ENCODE measurements at places on chromosomes 7 and 10.

GRCh38 chr10:8302565-8302964 lies 248.1 kb downstream of the GATA3 start:
- no peak for DNase-seq

DNA sequence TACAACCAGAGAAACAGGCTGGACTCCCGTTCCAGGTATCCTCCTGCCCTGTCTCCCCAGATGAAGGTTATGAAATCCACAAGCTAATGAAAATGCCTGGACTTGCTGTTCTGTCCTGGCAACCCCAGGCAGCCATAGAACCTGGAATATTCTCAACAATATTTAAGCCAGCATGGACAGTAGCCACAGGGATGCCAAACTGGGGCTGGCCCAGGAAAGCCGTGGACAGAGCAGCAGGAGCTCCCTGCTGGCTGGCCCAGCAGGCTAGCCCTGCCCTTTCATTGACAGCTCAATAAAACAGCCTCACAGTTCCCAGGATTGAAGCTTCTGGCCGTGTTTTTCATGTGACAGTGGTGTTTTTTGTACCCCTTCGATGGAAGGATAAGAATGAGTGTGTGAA lies 230.6 kb downstream of the BMPER start:
- DNase-seq: no peak

- no peak for DNase-seq
Observed at GRCh38 chr7:111329367-111330234, 232.7 kb downstream of the IMMP2L start.

GRCh38 chr10:119703903-119704508 lies 21.8 kb upstream of the INPP5F start:
- DNase-seq: no peak

GRCh38 chr10:125866421-125867029 lies 14.6 kb downstream of the DHX32 start:
- DNase-seq: no peak

DNA sequence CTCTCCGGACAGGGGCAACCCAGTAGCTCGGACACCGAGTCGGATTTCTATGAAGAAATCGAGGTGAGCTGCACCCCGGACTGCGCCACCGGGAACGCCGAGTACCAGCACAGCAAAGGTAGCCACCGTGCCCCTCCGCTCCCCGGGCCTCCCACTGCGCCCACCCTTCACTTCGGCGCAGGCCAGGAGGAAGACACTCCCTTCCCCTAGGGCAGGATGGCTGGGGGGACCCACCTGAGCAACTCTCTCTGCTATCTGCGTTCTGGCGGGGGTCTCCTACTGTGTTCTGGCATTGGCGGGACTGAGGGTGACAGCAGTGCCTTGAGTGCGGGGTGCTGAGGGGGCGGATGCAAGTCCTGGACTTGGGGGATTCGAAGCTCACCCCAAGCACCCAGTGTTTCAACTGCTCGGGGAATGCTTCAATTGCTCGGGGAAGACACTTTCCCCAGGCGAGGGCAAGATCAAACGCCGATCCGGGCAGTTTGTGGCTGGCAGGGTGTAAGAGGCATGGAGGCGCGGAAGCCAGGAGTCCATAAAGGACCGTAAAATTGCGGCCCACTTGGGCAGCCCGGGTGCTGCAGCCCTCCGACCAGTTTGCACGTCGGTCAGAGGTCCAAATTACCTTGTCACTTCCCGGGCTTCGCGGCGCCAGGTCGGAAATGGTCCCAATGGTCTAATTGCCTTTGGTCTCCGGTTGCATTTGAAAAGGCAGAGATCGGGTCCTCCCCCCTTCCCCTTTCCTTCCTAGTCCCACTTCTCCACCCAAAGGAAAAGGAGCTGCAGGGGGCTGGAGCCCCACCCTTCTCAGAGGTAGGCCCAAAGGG lies 950 bp downstream of the EVX1 start:
- no peak for DNase-seq

- DNase-seq: no peak
Observed at GRCh38 chr7:21771906-21772610, 173.6 kb downstream of the CDCA7L start.

- DNase-seq: no peak
Observed at GRCh38 chr7:149790146-149790548, 16.8 kb upstream of the ZNF467 start.

DNA sequence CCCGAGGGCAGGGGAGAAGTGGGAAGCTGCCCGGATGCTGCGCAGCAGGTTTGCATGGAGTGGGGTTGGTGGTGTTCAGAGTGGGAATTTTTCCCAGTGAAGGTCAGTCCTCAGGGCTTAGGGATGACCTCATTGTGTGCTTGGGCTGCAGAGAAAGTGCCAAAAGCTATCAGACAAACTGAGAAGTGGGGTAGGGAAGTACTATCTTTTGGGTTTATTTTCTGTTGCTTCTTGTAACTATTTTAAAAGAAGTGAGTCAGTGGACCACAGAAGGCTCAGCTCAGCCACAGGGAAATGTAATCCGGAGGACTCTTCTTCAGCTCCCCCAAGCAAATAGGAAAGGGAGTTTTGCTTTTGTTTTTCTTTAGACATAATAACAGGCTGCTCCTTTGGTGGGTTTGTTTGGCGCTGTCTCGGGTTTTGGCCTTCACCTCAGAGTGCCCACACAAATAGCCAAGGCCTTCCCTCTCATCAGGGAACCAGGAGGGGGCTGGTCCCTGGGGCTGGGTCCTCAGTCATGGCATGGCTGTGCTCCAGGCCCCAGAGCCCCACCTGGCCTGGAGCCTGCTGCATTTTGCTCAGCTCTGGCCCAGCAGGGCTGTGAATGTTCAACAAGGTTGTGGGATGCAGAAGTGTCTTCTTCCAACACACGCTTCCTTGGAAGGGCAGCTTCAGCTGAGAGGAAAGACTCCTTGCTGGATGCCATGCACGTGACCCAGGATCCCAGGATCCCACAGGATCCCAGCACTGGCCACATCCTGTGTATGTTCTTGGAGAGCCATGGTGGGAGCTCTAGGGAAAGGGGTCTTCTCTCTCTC lies 5.4 kb upstream of the FAM170B start:
- no peak for DNase-seq

DNA sequence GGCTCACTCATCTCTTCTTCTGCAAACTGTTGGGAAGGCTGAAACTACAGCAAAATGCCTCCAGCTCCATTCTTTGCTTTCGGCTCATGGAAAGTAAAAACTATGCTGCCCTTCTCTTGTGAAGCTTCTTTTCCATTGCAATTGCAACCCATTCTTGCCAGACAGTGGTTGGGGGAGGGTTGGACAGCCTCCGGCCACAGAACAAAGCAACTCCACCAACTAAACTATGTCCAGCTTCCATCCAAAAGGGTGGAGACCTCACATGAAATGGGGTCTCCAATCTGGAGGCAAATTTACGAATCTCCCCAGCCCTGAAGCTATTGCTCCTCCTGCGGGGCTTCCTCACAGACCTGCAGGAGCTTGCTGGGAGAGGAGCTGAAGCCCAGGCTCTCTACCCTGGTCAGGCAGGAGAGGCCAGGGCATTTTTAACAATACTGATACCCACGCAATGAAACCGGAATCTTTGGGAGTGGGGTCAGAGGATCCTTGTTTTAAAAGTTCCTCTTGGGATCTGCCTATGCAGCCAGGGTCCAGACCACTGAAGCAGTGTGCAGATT lies 549 bp downstream of the GPNMB start:
- peak; percentile 36 for DNase-seq

DNA sequence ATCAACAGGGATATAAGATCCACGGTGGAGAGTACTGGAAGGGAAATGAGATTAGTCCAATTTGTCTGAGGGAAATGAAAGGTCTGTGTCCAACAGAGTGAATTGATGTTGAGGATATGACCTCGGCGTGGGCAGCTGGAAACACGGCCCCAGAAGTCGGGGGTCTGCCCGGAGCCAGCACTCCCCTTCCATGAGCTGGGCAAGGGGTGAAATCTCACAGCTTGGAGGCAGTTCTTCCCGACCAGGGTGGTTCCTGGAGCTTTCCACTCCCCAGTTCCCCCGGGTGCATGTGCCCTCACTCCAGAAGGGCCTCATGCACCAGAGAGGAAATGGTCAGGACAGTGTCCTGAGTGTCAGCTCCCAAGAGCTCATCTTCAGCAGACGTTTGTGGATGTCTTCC lies 264.7 kb upstream of the PPP2R2D start:
- DNase-seq: no peak

DNA sequence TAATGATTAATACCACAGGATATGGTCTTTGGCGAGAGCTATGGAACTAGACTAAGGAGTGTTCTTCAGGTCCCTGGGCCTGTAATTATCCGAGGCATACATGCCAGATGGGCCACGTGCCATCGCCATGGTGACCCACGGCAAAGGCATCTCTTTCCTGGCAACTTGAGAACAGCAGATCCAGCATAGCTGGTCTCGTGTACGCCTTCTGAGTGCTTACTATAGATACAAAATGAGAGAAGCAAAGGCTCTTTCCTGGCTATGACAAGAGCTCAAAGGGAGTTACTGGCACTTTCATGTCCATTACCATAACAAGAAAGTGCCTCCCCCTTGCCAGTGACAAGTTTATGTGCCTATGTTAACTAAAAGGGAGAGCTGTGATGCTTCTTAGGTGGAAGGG lies 26.0 kb upstream of the GLI3 start:
- DNase-seq: no peak

GRCh38 chr7:100677308-100678267 lies 4.0 kb downstream of the GNB2 start:
- DNase-seq: no peak

DNA sequence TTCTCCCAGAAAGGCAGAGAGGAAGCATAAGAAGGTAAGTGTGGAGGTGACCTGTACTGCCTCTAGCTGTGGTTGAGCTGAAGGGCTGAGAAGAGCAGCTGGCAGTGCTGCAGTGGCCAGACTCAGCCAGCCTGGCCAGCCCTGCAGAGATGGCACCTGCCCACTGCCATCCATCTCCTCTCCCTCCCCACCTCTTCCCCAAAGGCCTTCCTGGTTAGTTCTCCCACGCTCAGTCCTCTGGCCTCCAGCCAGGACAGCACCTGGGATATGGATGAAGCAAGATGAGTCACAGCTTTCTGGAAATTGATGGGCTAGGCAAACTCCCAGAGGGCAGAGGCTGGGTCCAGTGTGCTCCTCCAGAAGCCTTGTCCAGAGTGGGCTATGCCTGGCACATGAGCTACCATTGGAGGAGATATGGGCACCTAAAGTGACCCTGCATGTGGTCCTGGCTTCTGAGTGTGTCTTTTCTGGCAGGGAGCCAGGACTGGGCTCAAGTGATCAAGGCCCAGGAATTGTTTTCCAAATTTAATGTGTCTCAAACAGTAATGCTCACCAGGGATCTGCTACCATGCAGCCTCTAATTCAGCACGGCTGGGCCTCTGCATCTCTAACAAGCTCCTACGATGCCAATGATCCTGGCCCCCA lies 81.0 kb upstream of the CACUL1 start:
- DNase-seq: no peak

- no peak for DNase-seq
Observed at GRCh38 chr7:111528331-111528730, 34.0 kb downstream of the IMMP2L start.

- DNase-seq: no peak
Observed at GRCh38 chr7:79673969-79674368, 220.5 kb upstream of the MAGI2 start.

DNA sequence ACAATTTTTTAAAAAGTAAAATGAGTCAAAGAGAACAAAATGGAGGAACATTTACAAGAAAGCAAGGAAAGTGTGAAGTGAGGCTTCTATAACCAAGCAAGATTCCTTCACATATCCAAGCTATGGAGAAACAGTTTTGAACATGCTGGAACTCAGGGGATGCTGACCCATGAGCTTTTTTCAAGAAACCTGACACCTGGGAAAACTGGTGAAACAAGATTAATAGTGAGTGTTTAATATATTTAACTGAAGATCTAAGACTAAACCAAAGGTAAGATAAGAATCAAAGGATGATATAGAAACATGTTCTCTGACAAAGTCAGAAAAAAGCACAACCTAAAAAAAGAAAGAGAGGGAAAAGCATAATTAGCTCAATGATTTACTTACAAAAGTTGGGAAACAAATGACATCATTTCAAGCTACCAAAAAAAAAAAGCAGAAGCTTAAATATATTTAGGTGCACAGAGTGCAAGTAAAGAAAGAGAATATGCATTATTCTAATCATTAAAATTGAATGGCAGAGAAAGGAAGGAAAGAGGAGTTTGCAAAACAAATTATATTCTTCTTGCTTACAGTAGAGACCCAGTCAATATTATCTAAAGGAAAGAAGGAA lies 24.9 kb downstream of the C7orf25 start:
- DNase-seq: no peak

DNA sequence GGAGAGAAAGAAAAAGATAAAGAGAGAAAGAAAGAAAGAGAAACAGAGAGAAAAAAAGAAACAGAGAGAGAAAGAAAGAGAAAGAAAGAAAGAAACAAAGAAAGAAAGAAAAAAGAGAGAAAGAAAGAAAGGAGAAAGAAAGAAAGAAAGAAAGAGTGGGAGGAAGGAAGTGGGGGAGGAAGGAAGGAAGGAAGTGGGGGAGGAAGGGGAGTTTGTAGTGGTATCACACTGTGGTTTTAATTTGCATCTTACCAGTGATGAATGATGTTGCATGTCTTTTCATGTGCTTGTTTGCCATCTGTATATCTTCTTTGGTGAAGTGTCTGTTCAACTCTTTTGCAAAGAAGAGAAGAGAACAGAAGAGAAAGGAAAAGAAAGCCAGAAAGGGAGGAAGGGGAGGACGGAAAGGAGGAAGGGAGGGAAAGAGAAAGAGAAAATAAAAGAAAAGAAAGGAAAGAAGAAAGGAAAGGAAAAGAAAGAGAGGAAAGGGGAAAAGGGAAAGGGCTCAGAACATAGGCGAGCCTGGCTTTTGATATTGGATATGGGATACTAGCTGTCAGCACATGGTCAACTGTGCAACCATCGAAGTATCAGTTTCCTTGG lies 79.2 kb upstream of the FRMD4A start:
- no peak for DNase-seq

- no peak for DNase-seq
Observed at GRCh38 chr10:14087566-14087965, 243.2 kb downstream of the FRMD4A start.

GRCh38 chr10:17427201-17427600 lies 27.2 kb downstream of the ST8SIA6 start:
- no peak for DNase-seq

DNA sequence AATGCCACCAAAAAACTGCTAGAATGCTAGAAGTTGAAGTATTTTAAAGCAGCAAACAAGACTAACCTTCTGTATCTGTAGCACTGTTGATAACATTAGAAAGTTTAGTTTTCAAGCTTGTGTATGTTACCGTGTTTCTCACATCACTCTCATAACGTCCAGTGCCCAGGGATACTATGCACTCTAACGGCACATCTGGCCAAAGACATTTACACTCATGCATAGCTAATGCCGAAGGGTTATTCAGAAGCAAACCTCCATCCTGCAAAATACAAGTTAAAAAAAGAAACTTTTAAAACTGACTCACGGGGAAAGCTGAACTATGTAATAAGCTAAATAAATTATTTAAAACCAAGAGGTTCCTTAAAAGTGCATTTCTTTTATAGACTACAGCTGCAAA lies 22.9 kb upstream of the NRCAM start:
- no peak for DNase-seq

- no peak for DNase-seq
Observed at GRCh38 chr7:1104516-1105179, 16.7 kb downstream of the GPER1 start.

- DNase-seq: no peak
Observed at GRCh38 chr7:128875523-128875948, 12.9 kb downstream of the ATP6V1F start.
